ENCODE measurements at places on chromosomes 13 and 19.

- no peak overlapping the region for H3K4me3 ChIP-seq
- no peaks in the 10 kb centered on the region for H3K27me3 ChIP-seq
- H3K4me1 ChIP-seq, result peaks cover 20% of the 10 kb centered on the region
- peaks cover 48% of the 10 kb centered on the region for H3K36me3 ChIP-seq
- ATAC-seq, result no peak
Observed at GRCh38 chr19:39826311-39826945, 7.5 kb downstream of the DYRK1B start.

- peaks cover 16% of the 10 kb centered on the region for H3K4me1 ChIP-seq
- H3K4me3 ChIP-seq, result no peak overlapping the region
- no peaks in the 10 kb centered on the region for H3K27me3 ChIP-seq
Observed at GRCh38 chr19:5923356-5923755, 9.3 kb downstream of the CAPS start.

- peak overlapping the region; percentile 82 for H3K27ac ChIP-seq
- H3K27me3 ChIP-seq, result no peaks in the 10 kb centered on the region
- peaks cover 48% of the 10 kb centered on the region for H3K4me1 ChIP-seq
- no peaks in the 10 kb centered on the region for H3K36me3 ChIP-seq
- peak overlapping the region; percentile 70 for H3K4me3 ChIP-seq
Observed at GRCh38 chr13:110471833-110472162, 89.7 kb downstream of the RAB20 start.

GRCh38 chr19:39304701-39305571 lies 8.7 kb downstream of the IFNL1 start:
- no peak overlapping the region for H3K4me3 ChIP-seq
- H3K27ac ChIP-seq, result no peak overlapping the region
- H3K36me3 ChIP-seq, result peaks cover 13% of the 10 kb centered on the region
- ATAC-seq, result no peak
